ENCODE measurements at places on chromosomes 5 and 9. TPM values are rescaled to one million over a fixed set of nuclear protein-coding genes. Genes with fewer than 3 reads are reported as not detected.

DNA sequence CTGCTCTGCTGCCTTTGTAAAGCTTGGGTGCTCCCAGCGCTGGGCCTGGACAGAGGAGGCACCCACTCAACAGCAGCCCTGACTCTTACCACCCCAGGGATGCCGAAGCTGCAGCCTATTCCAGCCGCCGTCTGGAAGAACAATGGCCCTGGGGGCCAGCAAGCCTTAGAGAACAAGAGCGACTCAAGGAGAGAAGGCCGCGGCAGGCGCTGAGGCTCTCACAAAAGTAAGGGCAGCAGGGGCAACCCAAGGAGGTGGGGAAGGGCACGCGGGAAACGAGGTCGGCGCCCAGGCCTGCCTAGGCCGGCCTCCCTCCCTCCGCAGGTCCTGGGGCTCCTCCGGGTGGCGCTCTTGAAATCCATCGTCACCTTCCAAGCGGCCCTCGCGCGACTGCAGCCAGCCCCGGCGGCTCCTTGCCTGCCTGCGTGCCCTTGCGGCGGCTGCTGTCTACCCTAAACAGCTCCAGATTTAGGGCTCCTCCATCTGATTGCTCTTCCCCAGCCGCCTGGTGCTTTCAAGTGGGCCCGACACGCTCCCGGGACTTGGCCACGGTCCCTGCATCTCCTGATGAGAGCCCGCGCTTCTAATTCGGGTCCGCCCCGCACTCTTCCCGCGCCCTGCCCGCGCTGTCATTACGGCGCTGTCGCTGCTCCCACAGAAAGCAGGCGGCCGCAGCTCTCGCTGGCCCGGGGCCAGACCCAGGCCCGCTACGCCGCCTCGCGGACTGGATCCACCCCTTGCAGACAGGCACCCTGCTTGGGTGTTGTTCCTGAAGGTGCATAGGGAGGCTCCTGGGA lies 213.3 kb downstream of the SEMA6A start:
- peak; percentile 85 for DNase-seq

DNA sequence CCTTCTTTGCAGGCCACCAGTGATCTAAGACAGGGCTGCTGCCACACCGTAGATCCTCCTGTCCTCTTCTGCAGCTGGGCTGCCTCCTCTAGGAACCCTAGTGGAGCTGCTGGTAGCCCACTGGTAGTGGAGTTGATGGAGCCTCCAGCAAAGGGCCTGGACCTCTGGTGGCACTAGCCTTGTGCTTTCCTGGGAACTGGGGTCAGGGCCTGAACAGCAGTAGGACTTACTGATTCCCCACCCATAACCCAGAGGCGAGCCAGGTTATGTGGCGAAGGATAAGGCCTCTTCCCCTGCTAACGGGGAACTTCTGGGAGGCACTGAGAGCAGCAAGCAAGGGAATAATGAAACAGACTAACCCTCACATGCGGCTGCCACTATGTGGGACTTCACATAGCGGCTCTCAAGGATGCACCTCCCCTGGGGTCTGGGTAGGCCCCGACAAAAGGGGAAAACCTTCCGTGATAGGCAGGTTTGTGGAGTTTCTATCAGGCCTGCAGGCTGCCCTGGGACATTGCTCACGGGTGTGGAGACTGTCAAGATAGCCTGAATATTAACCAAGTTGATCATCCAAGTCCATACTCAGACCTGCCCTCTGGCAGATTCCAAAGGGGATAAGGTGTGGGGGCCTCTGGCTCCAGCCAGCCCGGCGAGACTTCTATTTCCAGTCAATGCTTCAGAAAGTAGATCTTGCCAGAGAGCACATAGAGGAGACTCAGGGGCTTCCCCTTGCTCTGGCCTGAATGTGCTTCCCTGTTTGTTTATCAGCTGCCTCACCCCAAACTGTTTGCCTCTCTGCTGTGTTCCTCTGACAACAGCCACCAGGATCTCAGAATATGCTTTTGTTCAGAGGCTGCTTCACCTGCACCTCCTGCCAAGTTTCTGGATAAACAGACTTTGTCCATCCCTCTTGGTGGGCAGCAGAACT lies 7.4 kb downstream of the SLC22A4 start:
- no peak for DNase-seq

DNA sequence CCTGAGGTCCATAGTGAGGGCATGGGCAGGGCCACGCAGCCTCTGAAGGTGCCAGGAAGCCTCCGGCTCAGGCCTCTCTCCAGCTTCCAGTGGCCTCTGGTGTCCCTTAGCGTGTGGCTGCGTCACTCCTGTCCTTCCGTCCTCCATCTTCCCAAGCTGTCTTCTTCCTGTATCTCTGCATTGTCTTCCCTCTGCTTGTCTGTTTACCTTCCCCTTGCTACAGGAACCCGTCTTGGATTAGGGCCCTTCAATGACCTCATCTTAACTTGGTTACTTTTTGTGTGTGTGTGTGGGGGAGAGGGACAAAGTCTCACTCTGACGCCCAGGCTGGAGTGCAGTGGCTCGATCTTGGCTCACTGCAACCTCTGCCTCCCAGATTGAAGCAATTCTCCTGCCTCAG lies 14.4 kb downstream of the ASS1 start:
- no peak for DNase-seq

Gene SPATA31A3
- not detected for total RNA-seq

Gene CCDC183
- 0.85 TPM for total RNA-seq

Gene NIPAL4
- total RNA-seq = not detected

DNA sequence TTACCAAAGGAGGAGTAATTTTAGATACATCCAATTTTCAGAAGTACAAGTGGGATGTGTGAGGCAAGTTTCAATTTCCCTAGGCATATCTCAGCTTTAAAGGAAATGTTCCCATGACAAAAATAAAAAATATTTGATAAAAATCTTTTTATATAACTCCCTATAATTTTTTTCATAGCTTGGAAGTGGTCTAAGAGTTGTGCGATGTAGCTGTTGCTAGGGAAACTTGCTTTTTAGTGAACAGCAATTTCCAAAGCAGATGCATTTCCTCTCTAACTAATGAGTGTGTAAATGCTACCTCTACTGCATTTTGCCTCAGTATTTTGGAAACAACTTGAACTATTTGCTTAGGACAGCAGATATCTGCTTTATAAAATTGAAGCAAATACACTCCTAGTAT lies 39.6 kb downstream of the MACIR start:
- no peak for DNase-seq

DNA sequence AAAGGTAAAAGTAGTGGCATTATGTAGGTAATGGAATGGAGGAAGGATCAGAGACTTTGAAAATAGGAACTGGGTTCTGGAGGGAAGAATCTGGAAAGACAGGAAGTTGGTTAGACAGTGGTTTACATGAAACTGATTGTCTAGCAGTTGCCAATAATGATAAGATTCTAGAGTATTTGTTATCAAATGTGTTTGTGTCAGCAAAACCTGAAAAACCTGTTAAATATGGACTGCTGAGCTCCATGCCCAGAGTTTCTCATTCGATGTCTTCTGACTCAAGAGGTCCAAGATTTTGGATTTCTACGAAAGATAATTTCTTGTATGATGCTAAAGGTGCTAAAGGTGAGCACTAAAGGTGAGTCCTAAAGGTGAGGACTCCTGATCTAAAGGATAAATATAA lies 515.0 kb upstream of the TUSC1 start:
- no peak for DNase-seq

DNA sequence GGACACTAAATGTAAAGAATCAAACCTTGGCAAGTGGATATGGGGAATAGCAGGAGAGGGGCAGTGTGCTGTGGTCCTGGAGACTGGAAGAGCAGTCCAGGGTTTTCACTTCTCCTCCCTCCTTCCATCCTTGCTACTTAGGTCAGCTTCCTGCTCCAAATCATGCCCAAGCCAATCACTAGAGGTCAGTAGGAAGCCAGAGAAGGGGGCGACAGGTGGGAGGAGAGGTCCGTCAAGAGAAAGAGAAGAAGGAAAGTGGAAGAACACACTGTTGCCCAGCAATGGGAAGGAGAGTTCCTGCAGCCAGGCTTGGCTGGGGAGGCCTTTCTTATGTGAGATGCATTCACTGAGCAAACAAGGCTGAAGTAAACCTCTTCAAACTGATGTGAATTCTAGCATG lies 289.6 kb downstream of the DTWD2 start:
- peak; percentile 57 for DNase-seq

GRCh38 chr5:138701678-138702077 lies 51.5 kb upstream of the CTNNA1 start:
- no peak for DNase-seq

DNA sequence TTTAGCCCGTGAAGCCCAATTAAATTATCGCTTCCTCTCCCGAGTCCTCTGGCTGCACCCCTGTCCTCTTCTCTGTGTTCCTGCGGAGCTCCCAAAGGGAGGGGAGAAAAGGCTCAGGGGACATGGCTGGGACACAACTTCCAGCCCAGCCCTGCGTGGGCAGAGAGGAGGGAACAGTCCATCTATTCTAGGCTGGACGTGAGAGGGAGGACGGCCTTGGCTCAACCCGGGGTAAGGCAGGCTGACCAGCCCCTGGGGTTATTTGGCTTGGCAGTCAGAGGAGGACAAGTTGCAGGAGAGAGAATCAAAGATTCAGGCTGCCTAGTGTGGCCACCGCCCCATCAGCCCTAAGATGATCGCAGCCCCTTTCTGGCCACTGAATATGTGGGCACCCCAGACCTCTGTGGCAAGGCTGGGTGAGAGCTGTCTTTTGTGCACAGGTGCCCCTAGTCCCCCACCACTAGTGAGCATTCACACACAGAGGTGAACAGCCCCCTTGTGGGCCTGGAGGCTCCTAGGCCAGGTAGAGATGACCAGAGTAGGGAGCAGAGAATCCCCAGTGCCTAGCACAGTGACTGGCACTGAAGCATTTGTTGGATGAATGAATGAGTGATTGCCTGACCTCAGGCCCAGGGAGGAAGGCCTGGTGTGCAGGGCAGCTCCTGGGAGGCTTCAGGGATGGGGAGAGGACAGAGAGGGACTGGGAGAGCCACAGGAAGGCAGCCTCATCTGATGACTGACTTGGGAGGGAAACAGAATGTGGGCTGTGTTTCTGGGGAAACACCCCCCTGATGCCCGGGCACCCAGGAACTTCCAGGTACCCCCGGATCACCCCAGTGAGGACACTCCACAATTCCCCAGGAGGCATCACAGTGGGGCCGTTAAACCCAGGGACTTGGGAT lies 133.9 kb downstream of the C9orf50 start:
- DNase-seq = peak; percentile 41

DNA sequence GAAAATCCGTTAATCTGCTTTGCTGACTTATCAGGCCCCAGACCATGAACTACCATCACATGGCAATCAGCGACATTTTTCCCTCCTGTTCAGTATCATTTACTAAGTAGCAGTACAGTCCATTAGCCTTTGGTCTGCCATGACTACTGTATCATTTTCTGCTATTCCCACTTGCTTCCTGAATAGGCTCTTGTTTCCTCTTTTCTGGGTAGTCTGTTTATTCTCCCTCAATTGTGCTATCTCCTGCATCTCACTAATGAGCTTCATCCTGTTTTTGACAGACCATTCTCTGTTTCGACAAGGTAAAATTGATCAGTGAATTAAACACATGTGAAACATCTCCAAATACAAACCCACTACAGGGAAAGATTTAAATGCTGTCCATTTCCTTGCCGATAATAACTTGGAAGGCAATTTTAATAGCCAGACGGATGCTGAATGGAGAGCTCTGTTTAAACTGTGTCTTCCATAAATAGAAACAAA lies 263.5 kb upstream of the ANKRD55 start:
- DNase-seq = no peak

- no peak for DNase-seq
Observed at GRCh38 chr5:111934511-111934910, 177.5 kb upstream of the NREP start.

GRCh38 chr5:128870923-128871322 lies 94.4 kb upstream of the SLC27A6 start:
- DNase-seq = no peak

GRCh38 chr5:109868737-109869136 lies 179.0 kb downstream of the MAN2A1 start:
- DNase-seq = no peak

DNA sequence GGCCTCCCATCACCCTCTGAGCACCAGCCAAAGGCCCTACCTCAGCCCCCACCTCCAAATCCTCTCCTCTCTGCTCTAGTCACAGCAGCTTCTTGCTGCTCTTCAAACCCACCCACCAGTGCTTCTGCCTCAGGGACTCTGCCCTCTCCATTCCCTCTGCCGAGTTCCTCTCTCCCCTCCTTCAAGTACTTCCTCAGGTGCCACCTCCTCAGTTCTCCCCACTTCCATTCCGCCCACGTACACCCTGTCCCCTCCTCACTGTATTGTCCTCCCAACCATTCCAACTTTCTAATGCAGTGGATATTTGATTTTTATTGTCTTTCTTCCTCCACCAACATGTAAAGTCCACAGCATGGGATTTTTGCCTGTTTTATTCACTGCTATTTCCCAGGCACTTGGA lies 43.2 kb downstream of the C5orf15 start:
- no peak for DNase-seq

Measured in H7 (cell line).